ENCODE measurements at places on chromosomes 16 and 17.
A peak's percentile ranks its signal among the peaks of the same experiment; 100 is the strongest.

- no peak for DNase-seq
Measured at GRCh38 chr16:23195366-23195978, 12.9 kb downstream of the SCNN1G start.

DNA sequence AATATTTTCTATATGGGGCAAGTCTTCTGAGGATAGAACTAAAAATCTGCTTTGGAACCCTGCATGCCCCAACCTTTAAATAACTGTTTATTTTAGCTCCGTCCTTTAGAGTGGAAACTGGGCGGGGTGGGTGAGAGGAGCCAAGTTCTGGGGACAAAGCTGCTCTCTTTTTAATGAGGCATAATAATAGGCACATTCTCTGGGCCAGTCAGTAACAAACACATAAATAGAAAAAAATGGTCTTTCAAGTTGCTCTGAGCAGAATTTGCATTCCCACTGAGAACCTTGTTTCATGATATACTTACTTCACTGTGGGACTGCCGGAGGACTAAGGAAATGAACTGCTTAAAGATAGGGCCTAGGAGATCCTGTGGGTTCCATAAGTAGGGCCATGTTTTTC is 51.5 kb downstream of the KNOP1 start:
- DNase-seq: no peak

GRCh38 chr17:31269578-31269983 is 27.5 kb downstream of the OMG start:
- DNase-seq: peak; percentile 55

DNA sequence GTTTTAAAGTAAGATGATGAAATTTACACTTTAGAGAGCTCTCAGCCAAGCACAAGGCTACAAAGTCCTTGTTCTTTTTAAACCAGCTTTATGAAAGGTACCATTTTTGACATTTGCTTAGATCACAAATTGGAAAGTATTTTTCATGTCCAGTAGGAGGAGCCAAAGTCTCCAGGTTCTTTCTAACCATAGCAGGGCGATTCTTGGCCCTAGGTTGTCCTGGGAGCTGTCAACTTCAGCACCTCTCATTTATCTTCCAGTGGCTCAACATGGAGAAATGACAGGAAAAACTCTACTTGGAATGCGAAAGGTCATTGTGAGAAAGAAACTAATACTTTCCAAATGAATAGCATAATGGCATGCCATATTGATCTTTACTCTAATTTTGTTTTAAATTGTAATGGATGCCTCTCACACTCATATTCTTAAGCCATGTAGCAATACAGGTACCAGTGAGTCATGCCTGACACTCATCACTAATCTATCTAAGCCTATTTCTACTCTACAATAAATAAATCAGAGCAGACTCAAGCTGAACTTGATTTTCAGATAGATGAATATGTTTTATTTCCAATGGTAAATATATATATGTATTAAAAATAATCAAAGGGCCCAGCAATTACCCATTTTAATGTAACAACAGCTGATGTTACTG is 919.1 kb upstream of the EEF2KMT start:
- DNase-seq: peak; percentile 68

GRCh38 chr17:12655936-12656335 is 9.8 kb upstream of the MYOCD start:
- no peak for DNase-seq

GRCh38 chr16:3577302-3577752 is at the start of gene NLRC3:
Gene NLRC3, minus strand, starts transcription at chr16:3577403. Its CDS starts 12,367 bp downstream, at chr16:3565036.
- DNase-seq: no peak

DNA sequence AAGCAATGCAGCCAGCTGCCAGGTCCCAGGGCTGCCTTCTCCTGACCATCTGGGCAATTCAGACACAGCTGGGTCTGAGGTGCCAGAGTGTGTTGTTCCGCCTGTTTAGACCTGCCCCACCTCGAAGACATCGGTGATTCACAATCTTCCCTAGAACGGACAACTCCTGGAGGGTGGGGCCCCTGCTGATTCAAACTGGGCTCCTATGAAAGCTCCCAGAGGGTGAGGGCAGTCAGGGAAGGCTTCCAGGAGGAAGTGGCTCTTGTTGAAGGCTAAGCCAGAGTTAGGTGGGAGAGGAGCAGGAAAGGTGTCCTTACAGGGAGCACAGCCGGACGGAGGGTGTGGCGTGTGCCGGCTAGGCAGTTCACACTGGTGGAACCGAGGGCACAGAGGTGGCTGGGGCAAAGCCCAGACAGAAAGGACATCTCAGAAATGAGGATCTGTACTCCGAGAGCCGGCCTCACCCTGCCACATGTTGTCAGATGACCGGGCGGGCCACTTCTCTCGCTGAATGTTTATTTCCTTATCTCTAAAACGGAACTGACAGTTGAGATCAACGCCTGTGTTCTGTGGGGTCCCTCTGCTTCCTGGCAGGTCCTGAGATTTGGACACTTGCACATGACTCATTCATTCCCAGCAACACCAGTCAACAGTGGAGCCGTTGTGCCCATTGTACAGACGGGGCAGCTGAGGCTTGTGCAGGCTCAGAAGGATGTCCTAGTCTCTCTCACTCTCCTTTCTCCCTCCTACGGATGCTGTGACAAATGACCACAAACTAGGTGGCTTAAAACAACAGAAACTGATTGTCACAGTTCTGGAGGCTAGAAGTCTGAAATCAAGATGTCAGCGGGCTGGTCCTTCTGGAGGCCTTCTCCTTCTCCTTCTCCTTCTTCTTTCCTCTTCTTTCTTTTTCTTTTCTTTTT is 26.9 kb upstream of the LITAF start:
- DNase-seq: no peak

- DNase-seq: no peak
Measured at GRCh38 chr16:89785523-89786155, 30.8 kb downstream of the FANCA start.

- DNase-seq: no peak
Measured at GRCh38 chr17:39110435-39111136, 40.9 kb downstream of the PLXDC1 start.

GRCh38 chr16:75044800-75045361 is 46.1 kb downstream of the ZNRF1 start:
- no peak for DNase-seq
